ENCODE measurements at places on chromosomes 5 and 9.
A peak's percentile ranks its signal among the peaks of the same experiment; 100 is the strongest.

- DNase-seq: no peak
Measured at GRCh38 chr5:179863449-179864085, 5.0 kb upstream of the MRNIP start.

GRCh38 chr5:123088031-123088805 lies 823 bp upstream of the PRDM6 start:
- no peak for DNase-seq

DNA sequence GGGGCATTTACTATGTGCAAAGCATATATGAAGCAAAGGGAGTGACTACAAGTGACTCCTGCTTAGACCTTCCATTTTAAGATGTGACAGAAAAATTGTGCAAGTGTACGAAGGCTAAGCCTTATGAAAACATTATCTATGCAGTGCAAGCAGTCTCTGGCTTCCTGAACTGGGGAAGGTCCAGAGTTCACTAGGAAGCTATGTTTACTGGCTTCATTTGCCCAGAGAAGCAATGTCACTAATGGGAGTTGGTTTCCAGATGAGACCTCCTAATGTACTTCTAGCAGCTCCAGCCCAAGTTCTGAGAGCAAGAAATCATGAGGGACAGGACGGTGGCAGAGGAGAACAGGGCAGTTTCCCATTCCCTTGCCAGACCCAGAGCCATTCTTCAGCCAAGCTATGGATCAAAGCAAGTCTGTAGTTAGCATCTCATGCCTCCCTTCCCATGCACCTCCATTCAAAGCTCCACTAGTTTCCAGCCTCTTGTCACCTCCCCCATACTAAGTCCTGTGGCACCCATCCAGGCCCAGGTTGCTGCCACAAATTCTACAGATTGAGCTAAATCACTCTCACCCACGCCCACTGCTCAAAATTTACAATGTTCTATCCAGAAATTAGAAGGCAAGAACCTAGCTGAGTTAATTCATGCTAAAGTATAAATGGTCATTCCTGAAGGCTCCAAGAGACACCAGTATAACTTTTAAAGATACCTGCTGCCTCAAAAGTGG lies 21.8 kb downstream of the MCTP1 start:
- DNase-seq: no peak

DNA sequence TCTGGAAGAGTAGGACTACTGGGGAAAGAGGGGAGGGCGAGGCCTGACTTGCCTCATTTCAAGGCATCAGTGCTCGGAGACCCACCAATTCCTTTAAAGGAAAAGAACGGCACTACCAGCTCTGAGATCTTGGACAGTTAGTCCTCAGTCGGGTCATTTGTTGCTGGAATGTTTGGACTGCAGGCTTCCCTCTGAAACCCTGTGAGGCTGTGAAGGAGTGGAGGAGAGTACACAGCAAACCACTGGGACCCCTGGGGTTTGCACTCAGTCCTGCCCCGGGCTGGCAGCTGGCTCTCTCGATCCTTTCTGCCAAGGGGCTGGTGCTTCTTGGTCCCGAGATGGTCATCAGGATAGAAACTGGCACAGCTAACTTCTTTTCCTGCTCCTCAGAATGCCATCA lies 194.5 kb downstream of the TRIO start:
- DNase-seq: no peak

GRCh38 chr5:66467564-66467963 lies 128.6 kb upstream of the MAST4 start:
- no peak for DNase-seq

GRCh38 chr5:1709171-1709803 lies 90.3 kb downstream of the MRPL36 start:
- DNase-seq: no peak

- no peak for DNase-seq
Measured at GRCh38 chr5:71483355-71483754, 27.9 kb downstream of the BDP1 start.

DNA sequence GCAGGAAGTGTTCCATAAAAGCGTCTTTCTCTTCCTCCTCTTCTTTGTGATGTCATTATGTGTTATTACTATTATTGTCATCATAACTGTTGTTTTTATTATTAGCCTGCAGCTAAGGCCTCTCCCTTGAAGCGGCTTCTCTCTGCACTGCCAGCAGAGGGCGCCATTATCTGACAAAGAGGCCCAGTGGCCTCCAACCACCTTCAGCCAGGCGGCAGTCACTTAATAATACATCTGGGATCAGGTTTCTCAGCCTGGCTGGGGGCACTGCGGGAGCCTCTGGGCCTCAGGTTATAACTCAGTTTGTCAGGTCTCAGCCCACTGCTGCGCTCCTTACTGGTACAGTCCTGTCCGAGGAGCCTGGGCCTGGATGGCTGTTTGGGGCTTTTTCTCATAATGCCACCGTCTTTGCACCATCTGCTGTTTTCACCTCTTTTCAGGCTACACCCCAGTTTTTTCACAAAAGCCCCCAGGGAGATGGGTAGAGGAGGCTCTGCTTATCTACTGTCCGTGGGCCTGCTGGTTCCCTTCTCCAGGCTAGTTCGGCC lies 281.9 kb downstream of the NSG2 start:
- peak; percentile 79 for DNase-seq

DNA sequence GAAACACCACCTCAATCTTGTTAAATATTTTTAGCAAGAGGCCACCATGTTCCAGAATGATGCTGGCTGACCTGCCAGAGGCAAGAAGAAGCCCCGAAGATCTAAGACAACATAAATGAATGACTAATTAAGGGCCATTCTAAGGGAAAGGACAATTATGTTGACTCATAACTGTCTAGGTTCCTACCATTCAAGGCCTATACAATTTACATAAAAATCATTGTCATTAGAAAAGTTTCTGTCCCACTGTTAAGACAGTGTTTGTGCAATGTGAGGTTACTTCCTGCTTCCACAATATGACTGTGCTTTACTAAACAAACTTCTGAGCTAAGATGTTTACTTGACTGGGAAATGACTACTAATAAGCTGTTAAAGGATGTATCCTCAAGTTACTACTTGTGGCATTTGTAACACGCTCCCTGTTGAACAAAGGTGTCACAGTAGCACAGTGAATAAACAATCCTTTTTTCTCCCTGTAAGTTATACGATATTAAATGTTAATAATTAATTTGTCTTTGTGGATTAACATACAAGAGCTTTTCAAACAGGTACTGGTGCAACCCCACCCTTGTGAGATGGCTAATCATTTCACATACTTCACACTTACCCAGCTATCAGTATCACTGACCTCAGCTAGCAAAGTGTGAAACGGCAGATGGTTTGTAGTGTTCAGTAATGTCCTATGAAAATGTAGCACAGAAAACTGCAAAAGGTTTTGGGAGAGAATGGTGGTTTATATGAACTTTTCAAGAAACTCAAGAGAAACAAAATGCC lies 195.8 kb downstream of the EFNA5 start:
- no peak for DNase-seq

- DNase-seq: no peak
Measured at GRCh38 chr9:123406016-123406415, 50.0 kb downstream of the CRB2 start.

DNA sequence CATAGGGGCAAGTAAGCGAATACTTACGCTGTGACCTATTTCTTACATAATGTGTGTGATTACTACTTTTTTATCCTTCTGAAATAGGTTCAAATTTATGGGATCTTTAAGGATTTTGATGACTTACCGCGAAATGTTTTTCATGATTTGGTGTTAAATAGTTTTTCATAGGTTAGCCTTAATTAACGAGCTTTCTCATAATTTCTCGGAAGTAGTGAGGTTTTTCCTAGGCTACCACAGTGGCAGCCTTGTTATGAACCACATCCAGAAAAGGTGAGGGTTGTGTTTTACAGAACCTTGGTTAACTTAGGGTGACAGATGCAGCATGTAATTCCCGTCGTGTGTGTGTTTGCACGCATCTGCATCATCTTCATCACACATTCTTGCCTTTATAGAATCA lies 1.3 kb downstream of the SH3GL2 start:
- no peak for DNase-seq

GRCh38 chr9:113589407-113589806 lies 125.9 kb downstream of the RGS3 start:
- no peak for DNase-seq

GRCh38 chr9:23736293-23736692 lies 89.7 kb downstream of the ELAVL2 start:
- no peak for DNase-seq

DNA sequence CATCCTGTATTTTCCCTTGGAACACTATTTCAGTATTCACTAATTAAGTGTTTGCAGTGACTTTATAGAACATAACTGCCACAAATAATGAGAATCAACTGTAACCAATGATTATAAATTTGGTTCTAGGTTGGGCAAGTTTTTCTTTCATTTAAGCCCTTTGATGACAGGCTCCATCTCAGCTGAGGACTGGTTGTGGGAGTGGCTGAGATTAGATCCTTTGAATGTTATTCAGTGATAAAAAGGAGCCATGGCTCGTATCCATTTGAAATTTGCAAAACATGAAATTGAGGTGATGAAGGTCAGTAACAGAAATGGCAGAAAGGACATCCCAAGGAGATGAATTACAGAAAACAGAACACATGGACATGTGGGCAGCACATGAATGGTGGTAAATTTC lies 138.1 kb upstream of the PCA3 start:
- DNase-seq: no peak

- no peak for DNase-seq
Measured at GRCh38 chr9:137460363-137461315, 1.5 kb upstream of the NSMF start.

DNA sequence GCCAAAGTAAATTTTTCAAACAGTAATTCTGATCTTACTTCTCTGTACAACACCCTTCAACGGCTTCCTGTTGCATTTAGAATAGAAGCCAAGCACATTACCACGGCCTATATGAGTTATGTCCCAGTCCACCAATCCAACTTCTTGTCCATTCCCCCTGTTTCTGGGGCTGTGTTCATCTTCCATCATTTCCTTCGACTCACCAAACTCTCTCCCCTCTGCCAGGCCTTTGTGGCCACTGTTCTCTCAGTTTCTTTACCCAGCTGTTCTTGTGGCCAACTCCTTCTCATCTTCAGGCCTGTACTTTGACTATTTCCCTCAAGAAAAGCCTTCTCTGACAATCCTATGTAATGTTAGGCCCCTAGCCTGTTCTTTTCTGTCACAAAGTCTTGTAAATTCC lies 259.4 kb upstream of the EFNA5 start:
- DNase-seq: no peak

- no peak for DNase-seq
Measured at GRCh38 chr5:77066184-77066583, 20.9 kb downstream of the ZBED3 start.

DNA sequence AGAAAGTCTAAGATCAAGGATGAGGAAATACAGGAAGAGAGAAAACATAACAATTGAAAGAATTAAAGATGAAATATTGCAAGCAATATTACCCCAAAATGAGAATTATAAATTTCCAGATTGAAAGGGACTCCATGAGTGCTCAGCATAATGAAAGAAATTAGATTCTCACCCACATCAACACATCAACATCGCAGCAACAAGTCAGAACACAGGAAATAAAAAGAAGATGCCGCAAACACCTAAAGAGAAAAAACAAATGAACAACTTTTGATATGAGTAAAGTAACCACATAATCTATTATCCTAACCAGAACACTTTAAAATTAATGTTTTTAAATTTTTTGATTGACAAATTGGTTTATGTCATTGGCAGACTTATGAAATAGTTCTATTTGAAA lies 318.3 kb upstream of the PTGER4 start:
- no peak for DNase-seq

- DNase-seq: no peak
Measured at GRCh38 chr9:104820336-104820735, 56.4 kb downstream of the NIPSNAP3B start.

GRCh38 chr5:98942847-98943246 lies 14.0 kb upstream of the CHD1 start:
- DNase-seq: no peak

DNA sequence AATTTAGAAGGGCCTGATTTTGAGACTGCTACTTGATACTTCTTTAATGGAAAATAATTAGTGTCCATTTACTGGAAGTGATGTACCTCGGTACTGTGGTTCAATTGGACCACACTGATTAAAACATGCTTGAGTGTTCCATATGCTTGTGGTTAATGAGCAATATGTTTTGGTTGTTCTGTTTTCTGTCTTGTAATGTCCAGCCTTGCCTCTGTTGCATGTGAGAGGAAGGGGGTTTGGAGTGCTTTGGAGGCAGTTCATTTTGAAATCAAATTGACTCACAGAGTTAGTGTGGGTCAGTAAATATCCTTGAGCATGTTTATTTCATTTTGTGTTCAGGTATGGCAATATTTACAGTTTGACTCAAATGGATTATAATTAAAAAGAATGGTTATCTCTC lies 334.4 kb downstream of the ARHGEF28 start:
- DNase-seq: no peak

- no peak for DNase-seq
Measured at GRCh38 chr9:4494332-4494731, 4.1 kb downstream of the SLC1A1 start.

GRCh38 chr9:21559402-21560280 lies 77.5 kb upstream of the IFNE start:
- no peak for DNase-seq

- DNase-seq: no peak
Measured at GRCh38 chr5:95907740-95908706, 53.6 kb downstream of the ELL2 start.

GRCh38 chr9:126515001-126515872 lies 98.5 kb upstream of the LMX1B start:
- DNase-seq: no peak

GRCh38 chr5:119336845-119337580 lies 18.8 kb upstream of the TNFAIP8 start:
- no peak for DNase-seq

GRCh38 chr9:120961936-120962335 lies 35.3 kb upstream of the TRAF1 start:
- no peak for DNase-seq

- no peak for DNase-seq
Measured at GRCh38 chr9:389758-390157, 175.1 kb downstream of the DOCK8 start.

- DNase-seq: no peak
Measured at GRCh38 chr9:98964201-98964600, 20.5 kb downstream of the COL15A1 start.

- DNase-seq: no peak
Measured at GRCh38 chr9:116715751-116716150, 28.6 kb downstream of the TRIM32 start.

- DNase-seq: no peak
Measured at GRCh38 chr9:136002881-136003280, 41.7 kb upstream of the UBAC1 start.
